Daoy (cell line): ENCODE measurements at places on chromosomes 5 and 9. TPM values are rescaled to one million over a fixed set of nuclear protein-coding genes. Genes with fewer than 3 reads are reported as not detected.

TMED9 gene
- 94.7 and 105 TPM in 2 replicates for total RNA-seq

MSX2 gene
- total RNA-seq: 11.1 and 13.4 TPM in 2 replicates

SURF2 gene
- total RNA-seq: 56.2 and 82.3 TPM in 2 replicates

CTXN3 gene
- not detected in 2 replicates for total RNA-seq

DNA sequence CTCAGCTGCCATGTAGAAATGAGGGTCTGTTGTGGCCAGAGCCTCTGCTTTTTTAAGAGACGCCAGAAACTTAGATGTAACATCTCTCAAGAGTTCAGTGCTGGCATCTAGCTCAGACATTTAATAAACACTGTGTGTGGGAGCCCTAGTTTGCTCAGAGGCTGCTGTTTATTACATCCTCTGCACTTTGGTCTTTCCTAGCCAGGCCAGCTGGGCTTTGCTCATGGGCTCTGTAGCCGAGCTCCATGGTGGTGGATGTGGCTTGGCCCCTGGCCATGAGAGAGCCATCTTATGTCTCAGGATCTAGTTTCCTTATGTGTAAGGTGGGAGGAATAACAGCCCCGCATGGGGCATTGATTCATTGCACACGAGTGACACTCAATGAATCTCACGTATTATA lies 30.0 kb downstream of the ARHGEF37 start:
- peak; percentile 83 for DNase-seq

DNA sequence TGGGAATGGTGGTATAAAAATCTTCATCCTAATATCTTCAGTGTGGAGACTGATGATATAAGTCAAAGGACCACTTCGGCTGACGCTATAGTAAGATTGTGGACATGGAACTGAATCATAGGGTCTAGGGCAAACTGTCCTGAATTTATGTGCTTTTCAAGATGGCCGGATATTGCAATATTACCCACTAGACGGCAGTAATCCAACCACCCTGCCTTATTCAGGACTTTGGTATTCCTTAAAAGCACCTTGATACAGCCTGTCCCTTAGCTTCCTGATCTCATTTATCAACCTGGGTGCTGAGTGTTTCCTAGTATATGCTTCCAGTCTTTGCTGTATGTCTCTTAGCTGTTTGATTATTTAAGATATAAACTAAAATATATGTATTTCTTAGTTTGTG lies 71.2 kb upstream of the COX7C start:
- peak; percentile 17 for DNase-seq

GRCh38 chr9:4096121-4096520 lies 203.7 kb downstream of the GLIS3 start:
- DNase-seq: no peak

- no peak for DNase-seq
Measured at GRCh38 chr5:116507941-116508655, 66.5 kb downstream of the SEMA6A start.

- DNase-seq: no peak
Measured at GRCh38 chr9:132151118-132151517, 10.7 kb upstream of the NTNG2 start.

DNA sequence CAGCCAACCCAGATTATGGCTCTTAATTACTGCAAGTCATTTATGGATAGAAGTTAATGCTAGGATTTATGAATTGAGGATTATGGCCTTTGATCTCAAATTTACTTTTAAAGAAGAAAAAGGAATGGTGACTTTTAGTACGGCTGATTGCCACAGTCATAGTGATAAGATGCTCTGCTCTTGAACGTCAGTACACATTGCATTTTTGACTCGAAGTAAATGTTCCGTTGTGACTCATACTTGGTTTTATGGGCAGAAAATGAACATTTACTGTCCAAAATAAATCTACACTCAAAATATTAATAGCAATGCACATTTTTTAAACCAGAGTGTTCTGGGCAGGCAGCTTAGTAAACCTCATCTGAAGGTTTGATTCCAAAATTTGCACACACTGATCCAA lies 830 bp downstream of the ADAMTSL1 start:
- no peak for DNase-seq

GRCh38 chr9:121748727-121749423 lies 97.4 kb downstream of the DAB2IP start:
- peak; percentile 51 for DNase-seq

DNA sequence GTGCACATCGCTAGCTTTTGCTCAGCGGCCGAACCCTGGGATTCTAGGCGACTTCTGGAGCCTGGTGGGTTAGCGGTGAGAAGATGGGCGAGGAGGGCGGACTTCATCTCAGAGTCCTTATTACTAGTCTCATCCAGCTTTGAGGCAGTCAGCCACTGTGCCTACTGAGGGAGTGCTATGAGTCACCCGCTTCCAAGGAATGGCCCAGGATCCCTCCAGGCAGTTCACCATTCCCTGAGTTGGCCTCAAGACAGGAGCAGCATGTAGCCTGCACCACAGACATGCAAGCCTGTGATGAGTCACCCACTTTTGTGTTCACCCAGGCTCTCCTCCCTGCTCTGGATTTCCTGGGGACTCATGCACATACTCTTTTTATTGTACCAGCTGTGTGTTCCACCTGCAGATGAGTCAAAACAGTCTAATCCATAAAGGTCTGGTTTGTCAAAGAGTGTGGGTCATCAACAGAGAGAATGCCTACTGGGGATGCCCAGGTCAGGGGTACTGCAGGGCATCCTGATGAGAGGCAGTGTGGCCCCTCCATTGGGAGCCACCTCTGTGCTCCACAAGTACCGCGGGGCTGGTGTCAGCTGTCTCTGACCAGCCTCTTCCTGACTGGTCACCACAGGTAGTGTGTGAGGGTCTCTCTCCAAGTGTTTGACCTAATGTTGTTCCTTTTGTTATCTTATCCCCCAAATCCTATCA lies 20.2 kb downstream of the SLC22A5 start:
- DNase-seq: peak; percentile 100

DNA sequence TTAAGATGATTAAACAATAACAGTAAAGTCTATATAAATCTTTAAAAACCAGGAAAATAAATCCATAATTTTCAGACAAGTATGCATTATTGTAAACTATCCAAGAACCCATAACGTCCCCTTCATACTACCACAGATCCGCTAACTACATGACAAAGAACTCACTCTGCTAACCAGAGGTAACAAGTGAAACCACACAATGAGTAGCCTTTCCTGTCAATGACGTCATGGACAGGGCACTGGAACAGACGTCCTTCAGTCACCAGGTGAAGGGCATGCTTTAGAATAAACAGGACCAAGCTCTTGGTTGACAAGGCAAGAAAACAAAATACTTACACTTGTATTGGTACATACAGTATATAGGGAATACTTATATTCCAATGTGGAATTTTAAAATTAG lies 45.2 kb downstream of the RNF130 start:
- DNase-seq: peak; percentile 81

DNA sequence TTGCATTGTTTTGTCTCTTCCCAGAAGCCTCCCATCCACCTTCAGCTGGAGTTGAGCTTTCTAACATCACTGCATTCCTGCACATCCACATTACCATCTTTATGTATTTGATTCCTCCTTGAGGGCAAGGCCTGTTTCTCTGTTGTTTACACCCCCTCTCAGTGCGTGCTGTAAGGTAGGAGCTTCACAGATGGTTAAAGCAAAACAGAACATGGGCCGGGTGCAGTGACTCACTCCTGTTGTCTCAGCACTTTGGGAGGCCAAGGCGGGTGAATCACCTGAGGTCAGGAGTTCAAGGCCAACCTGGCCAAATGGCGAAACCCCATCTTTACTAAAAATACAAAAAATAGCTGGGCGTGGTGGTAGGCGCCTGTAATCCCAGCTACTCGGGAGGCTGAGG lies 110.9 kb downstream of the KCNIP1 start:
- peak; percentile 87 for DNase-seq
